ENCODE measurements at places on chromosomes 13 and 19. TPM values are rescaled to one million over a fixed set of nuclear protein-coding genes. Genes with fewer than 3 reads are reported as not detected.

- H3K4me1 ChIP-seq, result no peaks in the 10 kb centered on the region
- H3K27ac ChIP-seq, result no peak overlapping the region
- H3K4me3 ChIP-seq, result no peak overlapping the region
- no peaks in the 10 kb centered on the region for H3K27me3 ChIP-seq
- DNase-seq, result no peak
- H3K36me3 ChIP-seq, result no peaks in the 10 kb centered on the region
Measured at GRCh38 chr13:43020794-43021193, 2.6 kb upstream of the DNAJC15 start.

- no peak for DNase-seq
- no peaks in the 10 kb centered on the region for H3K27me3 ChIP-seq
- no peaks in the 10 kb centered on the region for H3K4me1 ChIP-seq
- H3K4me3 ChIP-seq, result no peak overlapping the region
- H3K36me3 ChIP-seq, result no peaks in the 10 kb centered on the region
Measured at GRCh38 chr13:21852043-21852442, 181.2 kb downstream of the FGF9 start.

GRCh38 chr13:106835477-106835876 is 267.5 kb upstream of the ARGLU1 start:
- peaks cover 5% of the 10 kb centered on the region for H3K4me1 ChIP-seq
- no peaks in the 10 kb centered on the region for H3K27me3 ChIP-seq
- no peak overlapping the region for H3K4me3 ChIP-seq
- no peaks in the 10 kb centered on the region for H3K36me3 ChIP-seq
- H3K27ac ChIP-seq, result no peak overlapping the region

GRCh38 chr19:14400951-14401431 is 18.1 kb downstream of the DDX39A start:
- DNase-seq, result no peak
- H3K27ac ChIP-seq, result no peak overlapping the region
- H3K36me3 ChIP-seq, result peaks cover 17% of the 10 kb centered on the region
- no peaks in the 10 kb centered on the region for H3K27me3 ChIP-seq
- H3K4me3 ChIP-seq, result no peak overlapping the region

DNA sequence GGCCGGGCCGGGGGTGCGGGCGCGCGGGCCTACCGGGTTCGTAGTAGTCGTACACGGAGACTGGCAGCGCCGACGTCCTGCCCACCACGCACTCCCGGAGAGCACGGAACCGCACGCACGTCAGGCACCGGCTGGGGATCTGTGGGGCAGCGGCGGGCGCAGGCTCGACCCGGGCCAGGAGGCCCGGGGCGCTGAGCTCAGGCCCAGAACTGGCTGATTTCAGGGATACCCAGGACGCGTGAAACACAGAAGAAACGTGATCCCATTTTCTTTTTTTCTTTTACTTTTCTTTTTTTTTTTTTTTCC is 9.0 kb downstream of the F2RL3 start:
- H3K27me3 ChIP-seq, result no peaks in the 10 kb centered on the region
- peak overlapping the region; percentile 48 for H3K27ac ChIP-seq
- H3K4me1 ChIP-seq, result no peaks in the 10 kb centered on the region
- no peaks in the 10 kb centered on the region for H3K36me3 ChIP-seq

DNA sequence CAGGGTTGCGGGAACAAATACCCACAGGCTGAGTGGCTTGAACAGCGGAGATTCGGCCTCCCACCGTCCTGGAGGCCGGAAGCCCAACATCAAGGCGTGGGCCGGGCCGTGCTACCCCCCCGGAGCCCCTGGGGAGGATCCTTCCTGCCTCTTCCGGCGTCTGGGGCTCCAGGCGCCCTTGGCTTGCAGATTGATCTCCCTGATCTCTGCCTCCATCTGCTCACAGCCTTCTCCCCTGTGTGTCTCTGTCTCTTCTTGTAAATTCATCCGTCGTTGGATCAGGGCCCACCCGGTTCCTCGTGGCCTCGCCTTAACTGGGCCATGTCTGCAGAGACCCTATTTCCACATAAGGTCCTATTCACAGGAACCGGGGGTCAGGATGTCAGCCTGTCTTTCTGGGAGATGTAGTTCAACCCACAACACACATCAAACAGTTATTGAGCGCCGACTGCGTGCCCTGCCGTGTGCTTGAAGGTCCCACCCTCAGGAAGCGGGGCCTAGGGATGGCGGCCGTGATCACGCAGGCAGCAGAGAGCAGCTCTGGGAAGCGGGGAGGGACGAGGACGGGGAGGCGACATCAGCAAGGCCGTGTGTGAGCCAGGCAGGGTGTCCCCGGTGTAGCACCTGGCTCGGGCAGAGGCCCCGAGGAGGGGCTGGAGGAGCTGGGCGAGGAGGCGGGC is 21.3 kb downstream of the HCN2 start:
- peak overlapping the region; percentile 3 for H3K4me3 ChIP-seq
- H3K27ac ChIP-seq, result no peak overlapping the region
- DNase-seq, result no peak
- no peaks in the 10 kb centered on the region for H3K4me1 ChIP-seq
- H3K27me3 ChIP-seq, result no peaks in the 10 kb centered on the region

GRCh38 chr19:23802290-23802689 is 43.6 kb upstream of the ZNF681 start:
- H3K36me3 ChIP-seq, result no peaks in the 10 kb centered on the region
- H3K27ac ChIP-seq, result no peak overlapping the region
- no peak for DNase-seq
- no peaks in the 10 kb centered on the region for H3K27me3 ChIP-seq
- H3K4me1 ChIP-seq, result no peaks in the 10 kb centered on the region

DNA sequence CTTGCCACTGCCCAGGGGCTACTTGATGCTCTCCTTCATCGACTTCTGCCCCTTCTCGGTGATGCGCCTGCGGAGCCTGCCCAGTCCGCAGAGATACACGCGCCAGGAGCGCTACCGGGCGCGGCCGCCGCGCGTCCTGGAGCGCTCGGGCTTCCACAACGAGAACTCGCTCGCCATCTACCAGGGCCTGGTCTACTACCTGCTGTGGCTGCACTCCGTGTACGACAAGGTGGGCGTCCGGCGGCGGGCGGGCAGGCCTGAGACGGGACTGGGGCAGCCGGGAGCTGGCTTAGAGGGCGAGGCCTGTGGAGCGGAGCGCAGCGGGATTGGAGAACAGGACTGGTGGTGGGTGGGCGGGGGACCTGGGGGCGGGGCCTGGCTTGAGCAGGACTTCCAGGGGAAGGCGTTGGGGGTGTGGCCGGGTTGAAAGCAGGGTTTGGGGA is 12.7 kb upstream of the PSMD8 start:
- peak overlapping the region; percentile 53 for H3K4me3 ChIP-seq
- peak; percentile 63 for DNase-seq
- H3K27ac ChIP-seq, result no peak overlapping the region
- H3K36me3 ChIP-seq, result no peaks in the 10 kb centered on the region
- H3K4me1 ChIP-seq, result peaks cover 2% of the 10 kb centered on the region

Gene PRODH2
- 0.95 TPM for total RNA-seq

All from pancreas (tissue), 10 donors.